GM03348 (cell line): ENCODE measurements at places on chromosomes 3 and 15.

DNA sequence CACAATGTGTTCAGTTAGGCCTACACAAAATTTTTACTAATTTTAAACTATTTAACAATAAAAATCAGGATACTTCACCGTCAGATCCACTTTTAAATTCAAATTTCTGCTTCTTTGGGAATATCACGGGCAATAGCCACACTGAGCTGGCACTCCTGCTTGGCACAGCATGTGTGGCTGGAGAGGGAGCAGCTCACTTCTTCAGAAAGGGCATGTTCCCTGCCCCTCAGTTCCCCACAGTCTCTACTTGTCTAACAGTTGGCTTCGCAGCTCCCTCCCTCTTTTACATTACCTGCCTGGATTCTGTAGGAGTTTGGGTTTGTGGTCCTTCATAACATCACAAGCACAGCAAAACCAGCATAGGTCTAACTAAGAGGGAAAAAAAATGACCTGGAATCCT, 76.0 kb upstream of the TRIM42 start:
- DNase-seq = no peak

GRCh38 chr3:128851601-128852000, 27.8 kb upstream of the ACAD9 start:
- no peak for DNase-seq

DNA sequence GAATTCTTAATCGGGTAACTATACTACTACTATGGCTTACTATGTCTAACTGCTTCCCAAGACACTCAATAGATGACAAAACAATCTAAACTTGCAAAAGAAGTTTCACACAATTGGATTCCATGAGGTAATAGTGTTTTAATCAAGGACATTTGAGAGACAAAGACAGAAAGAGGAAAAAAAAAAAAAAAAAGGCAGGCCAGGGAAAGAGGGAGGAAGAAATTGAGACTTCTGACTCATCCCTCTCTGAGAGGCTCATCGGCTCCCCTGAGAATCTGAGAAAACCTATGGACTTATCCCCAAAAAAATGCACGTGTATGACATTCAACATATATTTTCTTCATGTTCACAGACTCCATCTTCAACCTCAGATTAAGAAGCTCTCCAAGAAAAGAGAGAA, 61.0 kb downstream of the SCAPER start:
- peak; percentile 22 for DNase-seq

DNA sequence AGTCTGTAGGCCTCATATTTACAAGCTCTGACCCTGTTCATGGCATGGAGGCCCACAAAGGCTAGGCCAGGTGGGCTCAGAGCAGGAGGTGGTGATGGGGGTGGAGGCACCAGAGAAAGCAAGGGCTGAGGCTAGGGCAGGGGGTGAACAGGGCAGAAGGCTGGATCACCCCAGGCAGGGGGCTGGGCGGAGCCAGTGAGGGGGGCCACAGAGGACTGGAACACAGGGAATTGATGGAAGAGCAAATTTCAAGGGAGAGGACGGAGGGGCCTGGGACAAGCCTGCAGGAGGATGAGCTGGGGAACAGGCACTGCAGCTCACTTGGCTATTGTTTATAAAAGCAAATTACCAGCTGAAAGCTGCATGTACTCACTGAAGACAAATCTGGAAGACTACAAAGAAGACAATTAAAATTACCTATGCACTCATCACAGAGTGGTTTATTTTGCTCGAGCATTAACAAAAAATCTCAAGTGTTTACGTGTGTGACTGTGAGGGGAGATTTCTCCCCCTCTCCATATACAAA, 11.0 kb downstream of the TNFAIP8L3 start:
- DNase-seq = no peak
